ENCODE measurements at places on chromosomes 4 and X. TPM values are rescaled to one million over a fixed set of nuclear protein-coding genes. Genes with fewer than 3 reads are reported as not detected.

- no peak for DNase-seq
These were observed 17.0 kb downstream of the GASK1B start for GRCh38 chr4:158155656-158156356.

GRCh38 chrX:54930291-54931049 is 9.8 kb downstream of the TRO start:
- no peak for DNase-seq

GRCh38 chr4:151035911-151036310 is 20.8 kb upstream of the LRBA start:
- DNase-seq = no peak

DNA sequence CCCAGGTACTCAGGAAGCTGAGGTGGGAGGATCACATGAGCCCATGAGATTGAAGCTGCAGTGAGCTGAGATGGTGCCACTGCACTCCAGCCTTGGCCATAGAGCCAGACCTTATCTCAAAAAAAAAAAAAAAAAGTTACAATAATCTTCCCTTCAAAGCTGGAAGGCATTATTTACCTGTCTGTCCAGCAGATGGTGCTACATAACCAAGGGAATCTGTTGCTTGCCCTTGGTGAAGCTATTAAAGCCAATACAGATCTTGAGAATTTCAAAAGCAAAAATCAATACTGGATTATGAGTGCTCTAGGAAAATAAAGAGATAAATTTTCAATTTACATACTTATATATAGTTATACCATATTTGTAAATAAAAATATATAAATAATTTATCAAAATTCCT is 25.9 kb downstream of the PKD2 start:
- no peak for DNase-seq

GRCh38 chrX:115311601-115312001 is 22.1 kb downstream of the LUZP4 start:
- DNase-seq = no peak

GRCh38 chr4:5992828-5993321 is 25.4 kb downstream of the C4orf50 start:
- no peak for DNase-seq

The SSX4B gene
- not detected for total RNA-seq

All from right atrium auricular region (tissue), 2 donors.